NCI-H187 treated with DMSO at 0.1 percent for 48 hours (cell line): ENCODE measurements at places on chromosomes 1 and 21.

DNA sequence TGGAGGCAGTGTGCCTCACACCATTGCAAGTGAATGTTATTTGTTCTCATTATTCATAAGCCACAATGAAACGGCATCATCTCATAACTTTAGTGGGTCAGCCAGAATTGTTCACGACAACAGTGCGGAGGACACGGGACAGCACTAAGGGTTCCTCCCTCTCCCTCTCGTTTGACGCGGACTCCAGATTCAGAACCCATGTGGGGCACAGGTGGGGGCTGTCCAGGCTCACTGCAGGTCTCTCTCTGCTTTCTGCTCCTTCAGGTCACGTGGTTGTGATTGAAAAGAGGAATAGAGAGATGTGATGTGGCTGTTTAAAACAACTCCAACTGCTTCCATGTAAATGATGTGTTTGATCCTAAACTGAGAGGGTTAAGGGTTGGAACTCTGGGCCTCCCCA lies 13.5 kb downstream of the RUNX1 start:
- no peak for DNase-seq

DNA sequence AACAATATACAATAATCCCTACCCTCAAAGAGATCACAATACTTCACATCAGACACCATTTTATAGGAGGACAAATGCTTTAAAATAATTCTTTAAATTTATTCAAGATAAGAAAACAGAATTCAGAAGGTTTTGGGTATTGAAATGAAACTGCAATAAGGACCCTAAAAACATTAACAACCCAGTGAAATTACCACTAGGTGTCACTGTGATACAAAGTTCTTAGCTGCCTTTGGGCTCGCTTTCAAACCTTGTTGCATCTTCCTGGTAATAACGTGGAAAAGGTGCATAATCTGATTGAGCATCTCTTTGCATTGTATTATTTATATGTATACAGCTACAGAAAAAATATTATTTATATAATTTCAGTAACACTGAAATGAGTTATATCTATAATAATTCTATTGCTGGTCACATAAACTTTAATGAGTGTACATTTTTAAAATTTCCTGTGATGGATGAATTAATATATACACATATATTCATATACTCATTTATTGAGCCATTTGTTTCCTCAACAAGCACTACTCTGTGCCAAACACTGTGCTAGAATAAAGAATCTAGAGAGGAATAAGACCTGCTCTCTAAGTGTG lies 185.2 kb downstream of the FAF1 start:
- DNase-seq = peak; percentile 12

- no peak for DNase-seq
Observed at GRCh38 chr1:37484325-37485051, 10.1 kb downstream of the ZC3H12A start.

GRCh38 chr1:118890851-118891384 lies 97.2 kb downstream of the TBX15 start:
- DNase-seq = no peak

DNA sequence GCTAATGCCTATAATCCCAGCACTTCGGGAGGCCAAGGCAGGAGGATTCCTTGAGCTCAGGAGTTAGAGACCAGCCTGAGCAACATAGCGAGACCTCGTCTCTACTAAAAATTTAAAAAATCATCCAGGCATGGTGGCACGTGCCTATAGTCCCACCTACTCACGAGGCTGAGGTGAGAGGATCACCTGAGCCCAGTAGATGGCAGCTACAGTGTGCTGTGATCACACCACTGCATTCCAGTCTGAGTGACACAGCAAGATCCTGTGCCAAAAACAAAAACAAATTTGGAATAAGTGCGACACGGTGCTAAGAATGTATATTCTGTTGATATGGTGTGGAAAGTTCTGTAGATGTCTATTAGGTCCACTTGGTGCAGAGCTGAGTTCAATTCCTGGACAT lies 15.1 kb downstream of the USP33 start:
- no peak for DNase-seq

GRCh38 chr1:181936768-181937581 lies 124.5 kb downstream of the ZNF648 start:
- DNase-seq = peak; percentile 87

DNA sequence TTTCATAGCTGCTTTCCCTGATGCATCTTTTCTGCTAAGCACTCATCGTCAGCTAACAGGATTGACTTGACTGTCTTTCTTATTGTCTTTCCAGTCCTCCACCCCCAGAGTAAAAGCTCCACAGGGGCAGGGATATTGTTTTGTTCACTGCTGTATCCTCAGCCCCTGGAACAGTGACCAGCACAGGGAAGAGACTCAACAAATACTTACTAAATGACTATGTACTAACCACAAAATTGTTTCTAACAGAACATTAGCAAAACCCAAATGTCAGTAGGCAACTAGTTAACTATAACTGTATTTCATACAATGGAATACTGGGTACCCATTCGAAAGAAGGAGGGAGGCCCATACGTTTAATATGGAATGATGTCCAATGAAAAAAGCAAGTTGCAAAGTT lies 53.0 kb downstream of the BCAR3 start:
- no peak for DNase-seq

- DNase-seq = no peak
Observed at GRCh38 chr1:76106251-76106650, 31.7 kb downstream of the ST6GALNAC3 start.

DNA sequence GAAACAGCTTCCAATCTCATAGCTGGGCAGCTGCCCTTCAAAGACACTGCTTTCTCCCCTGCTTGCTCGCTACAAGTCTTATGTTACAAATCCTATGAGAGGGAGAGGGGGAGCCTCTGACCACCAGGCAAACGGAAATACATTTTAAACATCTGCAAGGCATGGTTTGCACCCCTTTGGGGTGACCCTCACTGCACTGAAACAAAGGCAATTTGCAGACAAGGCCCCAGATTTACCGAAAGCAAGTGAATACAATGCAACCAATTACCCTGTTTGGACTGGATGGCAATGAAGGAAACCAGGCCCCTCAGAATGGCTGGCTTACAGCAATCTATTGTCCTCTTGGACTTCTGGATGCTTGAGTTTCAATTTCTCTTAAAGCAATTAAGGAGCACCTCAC lies 11.8 kb upstream of the ATP13A2 start:
- DNase-seq = no peak

GRCh38 chr1:188584119-188584518 lies 1755.4 kb downstream of the PLA2G4A start:
- DNase-seq = no peak

DNA sequence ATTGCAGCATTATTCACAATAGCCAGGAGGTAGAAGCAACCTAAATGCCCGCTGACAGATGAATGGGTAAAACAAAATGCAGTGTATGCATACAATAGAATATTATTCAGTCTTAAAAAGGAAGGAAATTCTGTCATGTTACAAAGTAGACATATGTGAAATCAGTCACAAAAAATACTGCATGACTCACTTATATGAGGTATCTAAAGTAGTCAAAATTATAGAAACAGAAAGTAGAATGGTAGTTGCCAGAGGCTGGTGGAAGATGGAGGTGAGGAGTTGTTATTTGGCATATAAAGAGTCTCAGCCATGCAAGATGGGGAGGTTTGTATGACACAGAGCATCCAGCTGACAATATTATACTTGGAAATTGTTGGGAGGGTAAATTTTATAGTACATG lies 43.0 kb upstream of the EGLN1 start:
- DNase-seq = no peak

DNA sequence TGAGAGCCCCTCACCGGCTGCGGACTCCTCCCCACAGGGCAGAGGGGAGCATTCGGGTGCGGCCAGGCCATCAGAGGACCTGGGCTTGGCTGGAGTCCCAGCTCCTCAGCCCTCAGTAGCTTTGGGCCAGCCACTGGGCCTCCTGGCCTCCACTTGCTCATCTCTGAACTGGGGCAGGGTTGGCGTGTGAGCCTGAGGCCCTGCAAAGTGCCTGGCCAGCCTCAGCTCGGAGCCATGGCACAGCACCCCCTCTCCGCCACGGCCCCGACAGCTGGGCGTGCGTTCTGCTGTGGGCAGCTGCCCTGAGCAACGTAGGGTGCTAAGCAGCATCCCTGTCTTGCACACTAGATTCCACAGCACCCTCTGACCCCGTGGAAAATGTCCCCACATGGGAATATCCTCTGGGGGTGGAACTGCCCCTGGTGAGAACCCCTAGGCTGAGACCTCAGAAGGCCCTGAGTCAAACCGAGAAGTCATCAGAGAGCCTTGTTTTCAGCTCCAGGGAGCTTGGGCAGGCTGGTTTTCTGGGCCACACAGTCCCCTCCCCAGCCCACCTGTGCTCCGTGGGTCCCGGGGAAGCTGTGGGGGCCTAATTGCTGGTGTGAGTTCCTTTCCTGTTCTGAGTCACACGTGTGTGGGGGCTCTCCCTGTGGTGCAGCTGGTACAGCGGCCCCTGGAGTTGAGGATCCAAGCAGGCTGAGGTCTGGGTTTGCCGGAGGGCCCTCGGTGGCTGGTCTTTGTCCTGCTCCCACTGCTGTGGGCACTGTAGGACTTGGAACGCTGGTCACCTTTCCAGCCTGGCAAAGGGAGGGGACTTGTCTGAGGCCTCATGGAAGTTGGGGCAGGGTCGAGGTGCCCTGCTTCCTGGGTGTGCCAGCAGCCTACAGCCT lies 24.5 kb downstream of the TP73 start:
- no peak for DNase-seq

DNA sequence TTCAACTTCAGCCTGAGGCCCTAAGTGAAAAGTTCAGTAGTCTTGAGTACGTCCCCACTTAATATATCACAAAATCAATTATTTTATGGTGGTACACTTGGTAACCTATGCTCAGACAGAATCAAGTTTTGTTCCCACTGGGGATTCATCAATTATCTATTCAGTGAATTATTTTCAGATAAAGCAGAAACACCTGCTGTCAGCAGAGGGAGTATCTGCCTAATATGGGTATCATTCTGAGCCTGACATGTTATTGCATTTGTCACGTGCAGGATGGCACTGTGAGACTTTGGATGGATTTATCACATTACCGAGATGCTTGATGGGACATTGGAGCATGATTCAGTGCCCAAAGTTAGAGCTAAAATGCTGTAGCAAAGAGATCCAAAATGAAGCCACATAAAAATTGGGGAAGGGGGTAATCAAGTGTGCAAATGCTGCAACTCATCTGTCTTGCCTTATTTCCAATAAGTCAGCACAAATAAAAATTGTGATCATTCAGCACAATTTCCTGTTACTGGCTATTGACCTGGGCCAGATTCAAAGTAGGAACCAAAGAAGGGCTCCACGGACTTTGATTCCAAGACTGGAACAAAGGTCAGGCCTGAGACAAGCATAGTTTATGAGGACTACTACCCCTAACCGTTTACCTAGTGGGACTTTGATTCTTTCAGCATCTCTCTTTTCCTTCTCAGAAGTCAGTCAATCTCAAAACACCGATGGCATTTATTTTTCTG lies 657.6 kb downstream of the LMO4 start:
- no peak for DNase-seq

- no peak for DNase-seq
Observed at GRCh38 chr21:32348604-32349332, 44.0 kb downstream of the URB1 start.
